ENCODE measurements at places on chromosomes 1 and 21.

- no peak for DNase-seq
Observed at GRCh38 chr1:210633636-210634035, 304.9 kb downstream of the HHAT start.

GRCh38 chr1:156310962-156311361 is 11.9 kb upstream of the VHLL start:
- DNase-seq: peak; percentile 36

DNA sequence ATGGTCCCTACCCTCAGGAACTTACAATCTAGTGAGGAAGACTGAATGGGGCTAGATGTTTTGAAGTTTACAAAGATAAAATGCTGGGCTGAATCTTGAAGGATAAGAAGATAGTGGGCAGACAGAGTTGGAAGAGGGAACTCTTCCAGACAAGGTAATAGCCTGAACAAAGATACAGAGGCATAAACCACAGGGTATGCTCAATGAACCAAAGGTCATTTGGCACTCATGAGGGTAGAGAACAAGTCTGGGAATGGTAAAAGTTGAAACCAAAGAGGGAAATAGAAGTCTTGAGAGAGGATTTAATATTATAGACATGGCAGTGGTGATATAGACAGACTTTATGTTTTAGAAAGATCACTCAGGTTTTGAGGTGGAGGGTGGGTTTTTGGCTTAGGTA is 48.1 kb upstream of the ZSWIM5 start:
- no peak for DNase-seq

- peak; percentile 91 for DNase-seq
Observed at GRCh38 chr1:33346927-33347649, 26.2 kb upstream of the A3GALT2 start.

DNA sequence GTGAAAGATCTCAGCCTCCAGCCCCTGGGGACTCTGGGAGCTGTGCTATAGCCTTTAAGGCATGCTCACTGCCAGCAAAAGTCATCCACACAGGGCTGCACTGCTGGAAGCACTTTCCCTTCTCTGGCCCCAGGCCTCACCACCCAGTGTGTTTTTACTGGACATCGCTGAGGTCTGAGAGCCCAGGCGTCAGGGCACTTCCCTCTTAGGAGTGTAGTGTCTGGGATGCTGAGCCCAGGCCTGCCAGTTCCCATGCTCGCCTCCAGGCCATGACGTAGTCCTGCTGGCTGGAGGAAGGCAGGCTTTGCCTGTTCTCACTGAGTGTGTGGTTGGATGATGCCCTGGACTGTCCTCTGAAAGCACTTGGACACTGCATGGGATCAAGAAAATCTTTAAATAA is 101.2 kb downstream of the GDAP2 start:
- peak; percentile 87 for DNase-seq

Data from astrocyte of the spinal cord (primary cell).